ENCODE measurements at places on chromosomes 3 and 15.

GRCh38 chr3:54954022-54954421 lies 26.2 kb upstream of the LRTM1 start:
- no peak for DNase-seq

GRCh38 chr3:124383051-124383450 lies 347.2 kb upstream of the UMPS start:
- no peak for DNase-seq

DNA sequence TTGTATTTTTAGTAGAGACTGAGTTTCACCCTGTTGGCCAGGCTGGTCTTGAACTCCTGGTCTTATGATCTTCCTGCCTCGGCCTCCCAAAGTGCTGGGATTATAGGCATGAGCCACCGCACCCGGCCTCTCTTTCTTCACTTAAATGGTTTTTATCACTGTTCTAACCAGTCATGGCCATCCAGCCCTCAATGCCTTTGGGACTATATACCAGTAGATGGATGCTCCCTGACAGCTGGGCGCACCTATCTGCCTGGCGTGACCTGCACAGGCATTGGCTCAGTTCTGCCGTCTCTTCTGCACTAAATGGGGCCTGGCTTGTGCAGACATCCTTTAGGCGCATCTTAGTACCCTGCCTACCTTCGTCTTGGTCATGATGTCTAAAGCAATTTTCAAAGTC lies 233.4 kb downstream of the ADAMTS17 start:
- DNase-seq = no peak

GRCh38 chr3:31692751-31693150 lies 160.0 kb downstream of the STT3B start:
- DNase-seq = no peak

DNA sequence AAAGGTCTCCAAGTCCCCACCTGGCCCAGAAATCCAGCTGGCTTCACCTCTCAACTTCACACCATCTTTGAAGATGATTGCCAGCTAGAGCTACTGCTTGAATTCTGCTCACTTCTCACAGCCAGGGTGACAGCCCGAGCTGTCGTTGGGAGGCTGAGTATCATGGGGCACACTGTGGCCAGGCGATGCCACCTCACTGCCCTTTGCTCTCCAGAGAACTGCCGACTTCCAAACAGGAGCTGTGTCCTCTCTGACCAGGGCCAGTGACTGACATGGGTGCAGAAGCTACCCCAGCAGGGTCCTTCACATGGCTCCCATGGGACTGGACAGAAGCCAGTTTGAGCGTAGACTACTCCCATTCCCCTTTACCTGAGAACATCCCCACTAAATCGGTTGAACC lies 254.0 kb downstream of the GABRB3 start:
- no peak for DNase-seq

- DNase-seq = no peak
Observed at GRCh38 chr3:151383111-151383510, 1.4 kb downstream of the P2RY12 start.

- no peak for DNase-seq
Observed at GRCh38 chr3:185658943-185659342, 72.8 kb downstream of the SENP2 start.

- DNase-seq = no peak
Observed at GRCh38 chr3:160049565-160049964, 60.9 kb downstream of the IL12A start.

GRCh38 chr3:36461597-36461996 lies 81.3 kb downstream of the STAC start:
- DNase-seq = no peak

GRCh38 chr3:79297245-79297960 lies 470.4 kb downstream of the ROBO1 start:
- no peak for DNase-seq

DNA sequence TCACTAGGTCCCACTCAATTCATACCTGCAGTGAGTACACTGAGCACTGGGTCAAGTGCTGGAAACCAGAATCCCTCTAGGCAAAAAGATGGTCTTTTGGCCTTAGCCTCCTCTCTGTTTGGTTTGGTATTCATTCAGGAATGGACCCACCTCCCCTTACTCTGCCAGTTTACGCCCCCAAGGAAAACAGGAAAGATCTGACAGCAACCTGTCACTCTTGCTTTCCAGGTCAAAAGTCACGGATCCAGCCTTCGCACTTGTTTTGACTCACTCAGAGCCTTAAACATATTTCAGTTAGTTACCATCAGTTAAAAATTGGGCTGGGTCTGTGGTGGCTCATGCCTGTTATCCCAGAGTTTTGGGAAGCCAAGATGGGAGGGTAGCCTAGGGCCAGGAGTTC lies 68.1 kb downstream of the SYNM start:
- no peak for DNase-seq

DNA sequence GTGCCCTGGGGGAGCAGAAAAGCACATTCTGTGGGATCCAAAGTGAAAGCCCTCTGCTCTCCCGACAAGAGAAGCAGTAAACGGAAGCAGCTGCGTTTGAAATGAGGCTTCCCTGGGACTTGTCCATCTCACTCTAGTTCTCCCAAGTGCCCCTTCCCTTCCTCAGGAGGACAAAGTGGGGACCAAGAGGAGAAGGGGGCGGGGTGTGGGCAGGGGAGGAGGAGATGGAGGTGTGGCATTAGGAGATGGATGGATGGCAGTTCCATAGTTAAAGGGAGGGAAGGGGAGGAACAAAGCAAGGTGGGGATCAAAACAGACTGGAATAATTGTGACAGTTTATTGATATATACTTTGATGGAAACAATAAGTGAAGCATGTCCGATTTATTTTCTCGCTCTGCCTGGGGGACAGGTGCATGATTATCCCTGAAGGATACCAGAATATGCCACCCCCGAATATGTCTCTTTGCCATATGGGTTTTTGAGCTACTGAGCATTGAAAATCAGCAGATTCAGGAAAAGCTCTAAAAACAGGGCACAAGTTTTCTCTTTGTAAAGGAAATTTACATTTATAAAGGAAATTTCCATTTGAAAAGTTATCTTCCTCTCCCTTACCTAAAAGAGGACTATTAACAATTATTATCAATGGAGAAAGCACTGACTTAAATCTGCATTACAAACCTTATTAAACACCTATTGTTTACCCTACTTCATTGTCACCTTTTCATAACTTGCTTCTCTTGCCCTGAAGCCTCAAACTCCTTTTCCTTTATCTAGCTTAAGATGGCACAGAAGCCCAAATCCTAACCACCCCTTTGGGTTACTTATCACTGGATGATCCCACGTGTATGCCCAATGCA lies 58.9 kb upstream of the DAZL start:
- no peak for DNase-seq

DNA sequence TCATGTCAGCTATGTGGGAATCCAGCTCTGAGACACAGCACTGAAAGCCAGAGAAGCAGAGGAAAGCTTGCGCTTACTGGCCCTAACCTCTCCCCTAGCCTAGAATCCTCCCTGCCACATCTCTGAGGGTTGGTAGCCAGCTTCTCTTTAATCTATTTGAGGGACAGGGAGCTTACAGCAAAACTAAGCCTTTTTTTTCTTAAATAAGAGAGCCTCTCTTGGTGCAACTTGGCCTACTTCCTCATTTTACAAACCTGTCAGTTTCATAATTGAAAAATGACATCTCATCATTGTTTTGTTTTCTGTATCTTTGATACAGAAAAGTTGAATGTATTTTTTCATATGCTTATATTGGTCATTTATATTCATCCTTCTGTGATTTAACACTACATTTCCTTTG lies 193.9 kb downstream of the ZNF621 start:
- no peak for DNase-seq
